ENCODE measurements at places on chromosomes 5 and 9.

DNA sequence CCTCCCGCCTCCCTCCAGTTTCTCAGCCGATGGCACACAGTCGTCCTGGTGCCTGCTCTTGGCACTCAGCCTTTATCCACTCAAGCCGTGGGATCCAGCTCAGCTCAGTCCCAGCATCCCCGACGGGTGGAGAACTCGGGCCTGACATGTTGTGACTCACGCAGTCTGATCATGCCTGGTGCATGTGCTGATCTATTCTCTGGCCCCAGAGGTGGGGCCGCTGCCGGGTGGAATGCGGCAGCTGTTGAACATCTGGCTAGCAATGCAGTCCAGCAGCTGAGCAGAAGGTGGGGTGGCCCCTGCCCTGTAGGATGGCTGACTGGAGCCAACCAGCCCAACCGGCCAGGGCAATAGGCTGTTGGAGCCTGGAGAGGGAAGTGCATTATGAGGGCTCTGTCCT is 1.7 kb upstream of the AIF1L start:
- peak; percentile 54 for DNase-seq

- no peak for DNase-seq
Observed at GRCh38 chr5:132543472-132544201, at the start of gene IL5. Gene IL5, minus strand, starts transcription at chr5:132543522. Its CDS starts 44 bp downstream, at chr5:132543478.

- no peak for DNase-seq
Observed at GRCh38 chr9:82406456-82407085, 418.0 kb downstream of the SPATA31D1 start.

GRCh38 chr9:19552282-19553105 is 143.7 kb downstream of the ACER2 start:
- no peak for DNase-seq

DNA sequence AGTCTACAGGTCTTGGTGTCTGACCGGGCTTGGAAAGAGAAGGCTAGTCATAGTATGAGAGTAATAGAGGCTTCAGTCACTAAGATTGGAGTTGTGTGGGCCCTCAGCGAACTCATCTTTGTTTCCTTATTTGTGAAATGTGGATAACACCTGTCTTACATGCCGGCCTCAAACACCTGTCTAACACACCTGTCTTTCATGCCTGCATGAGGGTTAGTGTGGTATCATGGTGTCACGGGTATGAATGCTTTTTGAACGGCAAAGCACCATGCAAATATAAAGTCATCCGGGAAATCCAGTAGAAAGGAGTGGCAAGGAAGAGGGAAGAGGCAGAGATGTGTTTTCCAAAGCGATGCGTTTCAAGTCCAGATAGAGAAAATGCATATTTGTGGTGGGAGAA is 25.5 kb downstream of the GRAMD2B start:
- DNase-seq: no peak

GRCh38 chr9:133389562-133389961 is 13.4 kb downstream of the STKLD1 start:
- DNase-seq: no peak

- no peak for DNase-seq
Observed at GRCh38 chr9:107039542-107039941, 176.6 kb downstream of the ZNF462 start.

DNA sequence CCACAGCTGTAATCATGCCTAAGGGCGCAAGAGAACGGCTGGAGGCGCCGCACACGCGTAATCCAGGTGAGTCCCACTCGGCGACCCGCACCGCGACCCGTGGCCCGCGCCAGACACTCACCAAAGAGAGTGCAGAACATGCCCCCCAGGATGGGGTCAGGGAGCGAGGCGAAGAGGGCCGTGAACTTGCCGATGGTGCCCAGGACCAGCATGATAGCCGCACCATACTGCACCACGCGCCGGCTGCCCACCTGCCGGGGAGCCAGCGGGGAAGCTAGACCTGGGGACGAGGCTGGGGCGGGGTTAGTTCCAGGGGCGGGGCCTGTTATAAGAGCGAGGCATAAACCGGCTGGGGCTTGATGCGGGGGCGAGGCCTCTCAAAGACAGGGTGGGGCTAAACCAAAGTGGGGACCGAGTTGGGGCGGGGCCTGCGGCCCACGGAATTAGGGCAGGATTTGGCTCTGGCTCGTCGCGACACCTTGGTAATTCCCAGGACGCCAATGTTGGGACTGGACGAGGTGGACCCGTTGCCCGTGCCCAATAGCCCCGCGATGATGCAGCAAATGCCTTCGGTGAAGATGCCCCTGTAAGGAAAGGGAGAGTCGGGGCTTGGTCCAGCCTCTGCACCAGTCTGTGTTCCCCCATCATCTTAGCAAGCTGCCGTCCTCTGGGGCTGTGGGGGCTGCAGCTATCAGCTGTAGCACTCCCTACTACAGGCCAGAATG is 4.8 kb downstream of the SLC23A1 start:
- DNase-seq: no peak

DNA sequence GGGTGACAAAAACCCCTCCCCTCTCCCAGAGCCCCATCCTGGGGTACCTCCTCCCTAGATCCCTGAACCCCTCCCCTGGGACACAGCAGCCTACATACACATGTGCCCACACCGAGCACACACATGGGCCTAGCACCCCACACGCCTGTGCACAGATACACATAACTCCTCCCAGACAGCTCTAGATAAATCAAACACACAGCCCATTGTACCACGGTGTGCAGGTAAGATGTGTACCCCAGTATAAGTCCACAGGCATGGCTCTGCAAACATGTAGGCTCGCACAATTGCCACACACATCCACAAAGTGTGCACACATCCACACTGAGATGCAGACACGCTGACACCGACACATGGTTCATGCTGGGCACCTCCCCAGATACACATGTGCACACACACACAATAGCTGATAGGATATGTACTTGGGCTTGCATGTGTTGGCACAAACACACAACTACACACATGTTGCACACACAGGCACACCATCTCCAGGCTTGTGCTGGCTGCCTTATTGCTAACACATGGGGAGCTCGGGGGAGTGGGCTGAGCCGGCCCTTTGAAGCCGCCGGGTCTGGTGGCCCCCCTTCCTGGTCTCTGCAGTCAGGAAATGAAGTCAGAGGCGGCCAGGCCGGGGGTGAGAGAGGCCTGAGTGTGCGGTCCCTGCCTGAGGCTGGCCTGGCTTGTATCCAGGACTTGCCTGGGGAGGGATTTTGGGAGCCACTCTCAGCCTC is 30.2 kb downstream of the GOLGA2 start:
- peak; percentile 70 for DNase-seq

DNA sequence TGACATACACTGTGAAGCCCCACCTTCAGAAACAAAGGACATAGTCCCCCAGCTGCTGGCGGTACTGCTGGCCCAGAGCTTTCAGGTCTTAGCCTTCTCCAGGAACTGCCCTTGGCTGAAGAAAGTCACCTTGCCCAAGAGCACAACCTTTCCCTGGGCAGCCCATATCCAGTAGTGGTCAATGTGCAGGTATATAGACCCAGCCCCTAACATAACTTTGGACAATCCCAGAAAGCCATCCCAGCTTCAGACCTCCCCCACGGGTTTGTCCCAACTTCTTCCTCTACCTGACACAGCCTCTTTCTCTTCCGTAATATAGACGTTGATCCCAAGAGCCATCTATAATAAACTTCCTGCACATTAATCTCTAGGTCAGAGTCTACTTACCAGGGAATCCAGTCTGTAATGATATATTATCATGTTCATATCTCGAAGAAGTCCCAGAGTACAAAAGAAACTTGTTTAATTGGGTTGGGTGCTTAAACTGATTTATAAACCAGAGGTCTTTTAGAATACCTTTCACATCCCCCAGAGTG is 157.4 kb downstream of the SNCAIP start:
- no peak for DNase-seq

DNA sequence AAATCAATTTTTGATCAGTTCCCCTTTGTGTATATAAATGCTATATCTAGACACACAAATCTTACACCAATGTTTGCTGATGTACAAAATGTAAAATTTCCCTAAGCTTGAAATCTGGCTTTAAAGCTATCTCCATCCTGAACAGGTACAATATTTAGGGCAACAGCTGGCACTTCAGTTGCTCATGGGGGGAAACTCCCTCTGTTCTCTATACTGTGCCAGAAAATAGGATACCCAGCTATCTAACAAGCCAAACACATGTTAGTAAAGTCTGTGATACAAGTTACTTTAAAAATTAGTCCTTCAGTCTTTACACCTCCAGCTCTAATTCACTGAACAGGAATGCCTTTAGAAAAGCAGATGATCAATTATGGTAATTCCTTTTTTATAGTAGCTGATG is 191.8 kb downstream of the SLF1 start:
- no peak for DNase-seq

Data from left cardiac atrium (tissue), 4 donors.